Activated CD4-positive, alpha-beta T cell treated with anti-CD3 and anti-CD28 coated beads, Interleukin-2, amount 50 U/mL, for 16 hours (primary cell): ENCODE measurements at places on chromosomes 2 and 18.

DNA sequence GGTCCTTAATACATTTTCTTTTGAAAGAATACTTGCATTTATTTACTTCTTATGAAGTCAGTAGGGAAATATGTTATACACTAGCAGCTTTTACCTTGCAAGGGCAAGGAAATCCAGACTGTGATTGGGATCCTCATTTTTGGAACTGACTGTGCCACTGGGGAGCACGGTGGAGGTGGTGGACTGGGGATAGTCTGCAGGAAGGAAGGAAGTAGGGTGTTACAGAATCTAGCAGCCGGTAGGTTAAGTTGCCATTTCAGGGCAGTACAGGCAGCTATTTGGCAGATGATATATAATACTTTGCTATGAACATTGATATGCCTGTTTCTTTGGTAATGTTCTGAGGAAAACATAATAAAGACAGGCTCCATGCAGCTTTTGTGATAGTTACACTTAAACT, 238.3 kb downstream of the PHLPP1 start:
- no peak for DNase-seq

DNA sequence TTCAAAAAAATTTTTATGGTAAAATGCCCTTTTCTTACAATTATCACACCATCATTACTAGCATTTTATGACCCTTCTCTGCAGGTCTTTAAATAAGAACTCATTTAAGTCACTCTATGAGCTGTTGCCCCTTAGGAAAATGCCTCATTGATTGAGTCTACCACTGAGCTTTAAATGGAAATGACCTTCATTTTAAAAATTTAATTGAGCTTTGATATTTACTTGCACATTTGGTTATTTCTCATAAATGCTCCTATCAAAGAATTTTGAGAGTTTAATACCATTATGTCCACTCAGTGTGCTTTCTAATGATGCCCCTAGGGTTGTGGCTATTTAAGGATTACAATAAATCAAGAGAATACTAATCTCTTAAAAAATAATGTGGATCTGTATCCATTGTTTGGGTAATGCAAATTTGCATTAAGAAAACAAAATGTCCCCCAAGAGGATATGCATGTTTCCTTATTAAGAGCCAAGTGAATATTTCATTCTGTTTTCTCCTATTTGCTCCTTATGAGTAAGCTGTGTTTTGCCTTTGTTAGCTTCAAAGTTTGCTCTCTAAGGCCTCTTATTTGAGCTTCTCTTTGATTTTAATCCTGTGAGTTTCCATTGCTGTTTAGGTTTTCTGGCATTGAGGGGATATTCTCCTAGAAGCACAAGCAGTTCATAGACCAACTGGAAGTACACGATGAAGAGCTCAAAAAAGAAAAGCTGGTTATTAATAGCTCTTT, 69.8 kb downstream of the CERS6 start:
- no peak for DNase-seq

DNA sequence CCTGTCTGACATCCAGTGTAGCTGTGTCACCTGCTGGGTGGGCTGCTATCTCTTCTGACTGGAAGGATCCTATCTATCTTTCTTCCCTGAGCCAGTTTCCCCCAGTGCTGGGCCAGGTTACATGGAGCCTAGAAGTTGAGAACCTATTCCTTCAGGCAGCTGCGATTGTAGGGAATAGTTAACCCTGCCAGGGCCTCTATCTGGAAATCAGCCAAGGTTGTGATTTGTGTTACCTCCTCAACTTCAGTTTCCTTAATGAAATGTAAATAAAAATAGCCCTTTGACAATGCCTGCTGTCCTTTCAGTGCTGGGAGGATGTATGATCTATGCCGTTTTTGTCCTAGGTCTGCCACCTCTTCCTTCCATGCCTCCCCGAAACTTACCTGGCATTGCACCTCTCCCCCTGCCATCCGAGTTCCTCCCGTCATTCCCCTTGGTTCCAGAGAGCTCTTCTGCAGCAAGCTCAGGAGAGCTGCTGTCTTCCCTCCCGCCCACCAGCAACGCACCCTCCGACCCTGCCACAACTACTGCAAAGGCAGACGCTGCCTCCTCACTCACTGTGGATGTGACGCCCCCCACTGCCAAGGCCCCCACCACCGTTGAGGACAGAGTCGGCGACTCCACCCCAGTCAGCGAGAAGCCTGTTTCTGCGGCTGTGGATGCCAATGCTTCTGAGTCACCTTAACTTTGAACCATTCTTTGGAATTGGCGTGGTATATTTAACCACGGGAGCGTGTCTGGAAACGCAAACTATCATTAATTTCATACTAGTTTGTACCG, 36.6 kb downstream of the GORASP2 start:
- DNase-seq: no peak

- no peak for DNase-seq
These were observed 19.0 kb upstream of the CEP68 start for GRCh38 chr2:65037178-65037577.

DNA sequence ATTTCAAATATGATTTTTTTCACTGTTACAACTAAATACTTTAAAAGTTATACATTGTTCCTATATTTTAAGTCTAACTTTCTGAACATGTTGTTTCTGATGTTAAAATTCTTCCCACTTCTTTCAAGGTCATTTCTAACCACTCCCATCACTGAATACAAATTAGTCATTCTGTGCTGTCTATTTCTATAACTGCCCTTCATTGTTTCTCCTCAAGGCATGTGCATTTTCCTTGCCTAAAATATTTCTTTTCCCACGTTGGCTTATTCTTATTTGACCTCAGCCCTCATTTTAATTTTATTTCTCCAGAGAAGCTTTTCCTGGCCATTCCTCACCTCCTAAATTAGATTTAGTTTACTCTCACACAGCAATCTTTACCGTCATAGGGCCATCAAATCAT, 198.9 kb upstream of the GULP1 start:
- no peak for DNase-seq

DNA sequence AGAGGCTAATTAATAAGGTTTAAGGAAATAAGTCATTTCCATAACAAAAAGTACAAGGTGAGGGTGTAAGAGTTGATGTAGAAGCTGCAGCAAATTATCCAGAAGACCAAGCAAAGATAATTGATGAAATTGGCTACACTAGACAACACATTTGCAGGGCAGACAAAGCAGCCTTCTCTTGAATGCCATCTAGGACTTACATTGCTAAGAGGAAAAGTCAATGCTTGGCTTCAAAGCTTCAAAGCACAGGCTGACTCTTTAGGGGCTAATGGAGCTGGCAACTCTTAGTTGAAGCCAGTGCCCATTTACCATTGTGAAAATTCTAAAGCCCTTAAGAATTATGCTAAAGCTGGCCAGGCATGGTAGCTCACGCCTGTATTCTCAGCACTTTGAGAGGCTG, 728.6 kb upstream of the KLHL29 start:
- no peak for DNase-seq

DNA sequence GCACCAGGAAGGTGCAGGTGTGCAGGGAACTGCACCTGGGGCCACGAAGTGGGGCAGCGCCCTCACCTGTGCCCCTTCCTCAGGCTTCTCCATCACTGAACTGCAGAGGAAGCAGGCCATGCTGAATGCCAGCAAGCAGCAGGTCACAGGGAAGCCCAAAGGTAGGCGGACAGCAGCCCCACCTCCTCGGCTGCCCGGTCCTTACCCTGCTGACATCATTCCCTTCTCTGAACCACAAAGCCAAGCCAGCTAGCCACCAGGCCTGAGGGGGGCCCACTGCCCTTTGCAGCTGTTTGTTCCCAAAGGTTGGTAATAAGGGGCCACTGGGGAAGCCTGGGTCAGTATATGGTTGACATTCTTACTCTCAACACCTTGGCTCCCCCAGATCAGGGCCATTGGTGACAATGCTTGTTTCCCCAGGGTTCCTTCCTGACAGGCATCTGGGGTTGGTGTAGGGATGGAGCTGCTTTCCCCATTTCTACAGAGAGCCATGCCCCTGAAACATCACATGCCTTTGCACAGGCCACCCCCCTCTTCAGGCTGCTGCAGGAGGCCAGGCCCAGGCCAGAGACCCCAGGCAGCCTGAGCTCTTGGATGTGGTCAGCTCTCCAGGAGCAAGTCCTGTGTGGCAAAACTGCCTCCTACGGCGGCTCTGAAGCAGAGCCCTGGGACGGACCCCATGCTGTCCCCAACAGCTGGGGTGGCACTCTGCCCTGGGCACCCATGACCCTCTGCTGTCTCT, 47.8 kb downstream of the FAM168B start:
- no peak for DNase-seq

GRCh38 chr2:84194181-84194580, 264.9 kb downstream of the SUCLG1 start:
- no peak for DNase-seq

DNA sequence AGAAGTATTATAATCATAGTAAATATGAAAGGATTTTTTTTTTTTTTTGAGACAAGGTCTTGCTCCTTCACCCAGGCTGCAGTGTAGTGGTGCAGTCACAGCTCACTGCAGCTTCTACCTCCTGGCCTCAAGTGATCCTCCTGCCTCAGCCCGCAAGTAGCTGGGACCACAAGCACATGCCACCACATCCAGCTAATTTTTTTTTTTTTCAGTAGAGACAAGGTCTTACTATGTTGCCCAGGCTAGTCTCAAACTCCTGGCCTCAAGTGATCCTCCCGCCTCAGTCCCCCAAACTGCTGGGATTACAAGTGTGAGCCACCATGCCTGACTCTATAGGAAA, 301.6 kb upstream of the STON1 start:
- no peak for DNase-seq

DNA sequence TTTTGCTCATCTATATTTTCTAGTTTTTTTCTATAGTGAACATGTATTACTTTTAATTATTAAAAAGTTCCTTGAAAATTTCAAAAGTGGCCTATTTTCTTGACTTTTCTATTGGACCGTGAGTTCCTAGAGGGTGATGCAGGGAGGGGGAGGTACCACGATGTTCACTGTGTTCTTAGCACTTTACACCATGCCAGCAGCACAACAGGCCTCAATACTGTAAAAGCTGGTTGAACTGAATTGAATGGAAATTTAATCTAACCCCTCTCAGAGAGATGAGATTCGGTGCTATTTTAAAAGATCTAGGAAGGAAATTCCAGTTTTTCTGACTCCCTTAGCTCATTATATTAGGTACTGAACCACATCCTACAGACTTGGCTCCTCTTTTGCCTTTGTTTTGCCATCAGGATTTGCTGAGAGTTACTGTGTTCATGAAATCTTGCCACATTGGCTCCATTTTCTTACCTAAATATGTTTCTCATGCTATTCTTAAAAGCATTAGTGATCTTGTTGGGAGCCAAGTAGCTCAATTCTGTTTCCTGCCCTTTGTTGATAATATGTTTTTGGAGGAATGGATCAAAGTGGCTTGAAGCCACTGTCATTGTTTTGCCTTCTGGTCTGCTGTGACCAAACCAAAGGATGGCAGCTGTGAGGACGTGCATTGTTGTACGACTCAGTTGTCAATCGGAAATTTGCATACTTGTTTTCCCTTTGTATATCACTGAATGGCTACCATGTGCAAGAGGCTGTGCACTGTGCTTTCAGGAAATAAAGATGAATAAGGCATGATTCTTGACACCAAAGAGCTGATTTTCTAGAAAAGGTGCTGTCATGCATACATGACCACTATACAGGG, 25.3 kb downstream of the MYO1B start:
- DNase-seq: no peak

DNA sequence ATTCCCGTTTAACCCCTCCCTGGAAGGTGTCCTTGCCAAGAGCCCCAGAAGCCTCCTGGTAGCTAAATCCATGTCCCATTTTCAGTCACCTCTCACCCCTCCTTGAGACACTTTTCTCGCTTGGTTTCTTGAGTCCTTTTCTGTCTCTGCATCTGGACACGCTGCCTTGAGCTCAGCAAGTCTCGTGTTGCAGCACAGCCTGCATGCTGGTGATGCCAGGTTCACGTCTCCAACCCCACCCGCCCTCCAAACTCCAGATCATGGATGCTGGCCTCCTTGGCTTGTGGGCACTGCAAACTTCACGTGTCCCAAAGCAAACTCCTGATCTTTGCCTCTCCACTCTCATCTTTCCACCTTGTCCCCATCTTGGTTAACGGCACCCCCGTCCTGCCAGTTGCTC, 39.3 kb downstream of the CENPO start:
- no peak for DNase-seq

GRCh38 chr2:84855731-84856130, 25.2 kb downstream of the TRABD2A start:
- DNase-seq: no peak
